ENCODE measurements at places on chromosomes 5 and 9.

- no peak for DNase-seq
These were observed 15.1 kb downstream of the IRF1 start for GRCh38 chr5:132475497-132475882.

- DNase-seq: peak; percentile 87
These were observed at the start of the genes FAM114A2 and MFAP3 for GRCh38 chr5:154038707-154039457. FAM114A2 (minus strand) TSS chr5:154038910; CDS start chr5:154034953, 3,957 bp downstream. MFAP3 (plus strand) TSS chr5:154038967; CDS start chr5:154049723, 10,756 bp downstream.

- DNase-seq: no peak
These were observed 213.8 kb downstream of the GAPVD1 start for GRCh38 chr9:125475385-125475784.

GRCh38 chr9:137482094-137482781, 23.1 kb upstream of the NSMF start:
- no peak for DNase-seq

GRCh38 chr5:103089272-103089671, 30.7 kb downstream of the GIN1 start:
- DNase-seq: no peak

Measured in hindlimb muscle (tissue), 1 donor.